ENCODE measurements at places on chromosomes 16 and 17.

DNA sequence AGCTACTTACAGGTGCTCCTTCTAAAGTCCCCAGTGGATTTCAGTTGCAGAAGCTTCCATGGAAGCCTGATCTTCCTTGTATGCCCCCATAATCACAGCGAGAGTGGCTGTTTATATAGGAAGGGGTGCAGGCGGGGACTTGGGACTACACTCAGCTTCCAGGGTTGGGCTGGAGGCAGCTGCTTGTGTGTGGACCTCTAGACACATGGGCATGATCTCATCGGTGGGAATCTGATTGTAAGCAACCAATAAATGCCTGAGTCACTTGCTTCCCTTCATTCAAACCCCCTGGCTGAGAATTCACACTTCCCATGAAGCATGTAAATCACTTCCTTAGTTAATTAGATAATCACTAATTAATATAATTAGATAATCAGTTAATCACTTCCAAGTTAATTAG is 1.0 kb upstream of the KRT20 start:
- DNase-seq, result peak; percentile 55

GRCh38 chr16:3074860-3075522 is 9.6 kb downstream of the IL32 start:
- DNase-seq, result no peak

DNA sequence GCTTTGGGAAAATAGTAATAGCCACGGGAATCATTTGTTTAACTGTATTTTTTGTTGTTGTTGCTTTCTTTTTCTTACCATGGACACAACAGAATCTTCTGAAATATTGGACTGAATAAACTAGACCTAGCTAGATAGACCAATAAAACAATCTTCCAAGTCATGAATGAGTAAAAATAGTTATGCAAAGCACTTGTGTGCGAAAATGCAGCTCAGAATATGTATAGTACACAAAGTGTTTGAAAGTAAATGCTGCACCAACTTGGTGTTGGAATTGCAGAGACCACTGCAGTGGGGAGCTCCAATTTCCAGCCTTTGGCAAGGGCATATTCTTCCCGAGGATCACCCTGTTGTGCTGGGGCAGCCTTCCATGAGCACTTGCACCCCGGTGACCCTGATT is 68.0 kb downstream of the AATF start:
- DNase-seq, result no peak

GRCh38 chr16:67674851-67675578 is 8.4 kb downstream of the C16orf86 start:
- no peak for DNase-seq

DNA sequence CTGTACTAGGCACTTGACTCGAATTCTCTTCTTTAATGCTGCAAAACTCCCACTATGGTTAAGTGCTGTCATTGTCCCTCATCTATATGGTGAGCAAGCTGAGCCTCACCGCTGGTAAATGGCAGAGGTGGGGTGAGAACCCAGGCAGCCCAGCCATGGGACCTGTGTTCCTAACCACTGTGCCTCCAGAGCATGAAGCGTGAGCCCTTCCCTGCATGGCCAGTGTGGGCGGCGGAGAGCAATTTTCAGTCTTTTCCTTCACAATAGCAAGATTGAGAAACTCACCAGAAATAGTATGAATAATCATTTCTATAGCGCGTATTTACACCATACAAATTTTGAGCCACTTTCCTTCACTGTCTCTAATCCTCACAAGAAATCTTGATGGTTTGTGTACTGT is 9.2 kb downstream of the BFAR start:
- DNase-seq, result no peak

DNA sequence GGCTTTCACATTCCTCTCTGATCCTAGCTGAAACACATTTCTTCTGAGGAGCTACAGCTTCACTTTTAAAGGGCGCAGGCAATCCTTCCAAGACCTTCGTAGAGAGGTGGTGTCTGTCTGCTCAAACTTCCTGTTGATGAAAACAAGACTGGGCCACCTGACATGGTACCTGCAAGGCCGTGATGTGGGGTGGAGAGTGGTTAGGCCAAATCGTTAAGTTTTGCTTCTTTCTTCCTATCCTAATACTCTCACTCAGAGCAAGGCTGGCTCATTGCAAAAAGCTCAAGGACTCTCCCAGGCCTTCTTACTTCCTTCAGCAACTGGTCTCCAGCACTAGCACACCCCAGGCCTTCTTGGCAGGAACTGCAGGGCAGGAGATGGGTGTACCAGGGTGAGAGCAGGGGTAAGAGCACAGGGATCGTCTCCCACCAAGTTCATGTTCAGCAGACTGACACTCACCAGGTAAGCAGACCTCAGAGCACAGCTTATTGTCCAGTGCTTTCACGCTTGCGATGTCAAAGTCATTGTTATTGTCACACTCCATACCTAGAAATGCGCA is 10.9 kb upstream of the FOXJ1 start:
- DNase-seq, result no peak

- peak; percentile 54 for DNase-seq
These were observed 217.6 kb upstream of the CPHXL start for GRCh38 chr16:75943705-75944514.

GRCh38 chr16:86585821-86586611 is 7.7 kb downstream of the FOXL1 start:
- no peak for DNase-seq

GRCh38 chr17:18059283-18059682 is 20.1 kb downstream of the GID4 start:
- no peak for DNase-seq

DNA sequence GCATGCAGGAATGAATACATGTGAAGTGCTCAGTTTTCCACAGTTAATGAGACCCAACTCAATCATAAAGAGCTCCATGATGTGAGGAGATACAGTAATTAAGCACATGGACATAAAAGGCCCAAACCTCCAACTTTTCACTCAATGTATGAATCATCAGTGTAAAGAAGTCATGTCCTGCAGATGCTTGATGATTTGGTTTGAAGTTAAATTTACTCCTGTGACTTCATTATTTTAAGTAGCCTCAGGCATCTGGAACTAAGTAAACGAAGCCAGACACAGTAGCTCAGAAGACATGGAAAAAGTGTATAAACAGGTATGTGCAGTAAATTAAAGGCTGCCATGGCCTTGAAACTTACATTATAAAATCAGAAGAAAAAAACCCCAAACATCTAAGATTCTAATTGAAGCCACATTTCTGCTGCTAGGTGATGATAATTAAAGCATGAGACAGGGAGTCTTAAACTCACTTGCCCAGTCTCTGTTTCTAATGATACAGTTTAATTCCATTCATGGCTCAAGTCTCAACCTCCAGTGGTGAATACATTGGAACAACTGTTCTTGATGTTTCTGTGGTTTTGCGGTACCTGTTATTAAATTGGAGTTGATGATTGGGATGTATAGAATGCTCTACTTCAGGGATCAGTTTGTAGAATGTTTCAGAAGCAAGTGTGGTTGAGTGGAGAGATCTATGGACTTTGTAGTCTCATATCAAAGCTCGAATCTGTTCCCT is 28.9 kb upstream of the CCL2 start:
- no peak for DNase-seq

- DNase-seq, result no peak
These were observed 572 bp downstream of the PSMB6 start for GRCh38 chr17:4796552-4796920.

DNA sequence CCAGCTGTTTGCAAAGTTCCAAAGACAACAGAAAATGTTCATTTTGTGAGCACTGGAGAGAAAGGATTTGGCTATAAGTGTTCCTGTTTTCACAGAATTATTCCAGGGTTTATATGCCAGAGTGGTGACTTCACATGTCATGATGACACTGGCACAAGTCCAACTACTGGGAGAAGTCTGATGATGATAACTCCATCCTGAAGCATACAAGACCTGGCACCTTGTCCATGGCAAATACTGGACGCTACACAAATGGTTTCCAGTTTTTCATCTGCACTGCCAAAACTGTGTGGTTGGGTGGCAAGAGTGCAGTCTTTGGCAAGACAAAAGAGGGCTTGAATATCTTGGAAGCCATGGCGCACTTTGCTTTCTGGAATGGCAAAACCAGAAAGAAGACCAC is 385.0 kb downstream of the CDH11 start:
- no peak for DNase-seq

- DNase-seq, result no peak
These were observed 27.7 kb upstream of the SLC46A1 start for GRCh38 chr17:28433721-28434120.

GRCh38 chr17:27415120-27415795 is 41.0 kb upstream of the KSR1 start:
- DNase-seq, result no peak

- DNase-seq, result no peak
These were observed 40.8 kb downstream of the CDH3 start for GRCh38 chr16:68685685-68686478.

DNA sequence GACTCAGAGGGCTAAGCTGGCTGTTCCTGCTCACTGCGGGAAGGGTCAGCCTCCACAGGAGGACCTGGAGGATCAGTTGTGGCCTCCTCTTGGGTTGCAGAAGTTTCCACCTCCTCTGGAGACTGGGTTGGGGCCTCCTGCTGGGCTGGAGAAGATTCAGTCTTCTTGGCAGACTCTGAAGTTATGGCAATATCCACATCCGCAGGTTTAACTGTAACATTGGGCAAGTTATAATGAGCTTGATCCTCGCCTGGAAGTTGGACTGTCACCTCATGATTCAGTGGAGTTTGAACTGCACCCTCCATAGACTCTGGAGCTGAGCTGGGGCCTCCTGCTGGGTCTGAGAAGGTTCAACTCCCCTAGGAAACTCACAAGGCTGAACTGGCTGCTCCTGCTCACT is 47.6 kb upstream of the TMEM97 start:
- no peak for DNase-seq

DNA sequence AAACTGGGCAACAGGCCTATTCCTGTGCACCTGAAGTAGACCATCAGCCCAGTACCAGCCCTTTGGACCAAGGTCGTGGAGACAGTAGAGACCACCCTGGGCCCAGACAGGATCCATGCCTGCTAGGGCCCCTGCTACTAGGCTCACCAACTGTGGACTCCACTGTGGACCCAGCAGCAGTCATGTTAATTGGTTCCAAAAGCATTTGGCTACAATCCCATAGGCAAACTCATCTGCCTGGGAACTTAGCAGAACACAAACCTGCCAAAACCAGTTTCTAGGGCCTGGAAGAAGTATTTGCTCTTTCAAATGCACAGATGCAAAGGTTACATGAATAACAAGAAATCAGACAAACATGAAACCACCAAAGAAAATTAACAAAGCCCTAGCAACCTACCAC is 53.1 kb downstream of the ACSM2A start:
- no peak for DNase-seq

DNA sequence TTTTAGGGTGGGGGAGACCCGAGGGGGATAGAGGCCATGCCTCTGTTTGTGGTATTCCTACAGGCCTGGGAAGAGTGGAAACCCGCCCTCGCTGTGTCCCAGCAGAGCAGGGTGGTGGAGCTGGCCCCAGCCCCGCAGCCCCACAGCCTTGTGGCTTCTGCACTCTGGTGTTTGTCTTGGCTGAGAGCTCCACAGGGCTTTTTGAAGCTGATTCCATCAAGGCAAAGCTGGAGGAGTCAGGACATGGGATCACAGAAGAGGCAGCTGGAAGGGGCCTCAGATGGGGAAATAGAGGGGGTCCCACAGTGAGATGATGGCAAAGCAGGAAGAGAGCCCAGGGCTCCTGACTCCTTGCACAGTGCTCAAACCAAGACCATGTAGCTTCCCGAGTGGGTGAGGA is 5.0 kb upstream of the WFIKKN2 start:
- DNase-seq, result no peak

DNA sequence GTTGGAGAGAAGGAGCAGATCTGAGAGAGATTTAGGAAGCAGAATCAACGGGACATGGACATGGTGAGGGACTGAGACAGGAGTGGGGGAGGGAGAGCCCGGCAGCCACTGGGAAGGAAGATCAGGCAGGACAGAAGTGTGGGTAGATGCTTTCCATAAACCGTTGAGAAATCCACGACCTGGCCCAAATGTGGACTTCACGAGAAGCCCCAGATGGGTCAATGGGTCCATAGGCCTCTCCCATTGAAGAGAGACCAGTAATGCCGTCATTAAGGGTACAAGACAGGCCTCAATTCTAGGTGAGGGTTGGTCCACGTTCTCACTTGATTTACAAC is 530 bp upstream of the CCL22 start:
- no peak for DNase-seq

DNA sequence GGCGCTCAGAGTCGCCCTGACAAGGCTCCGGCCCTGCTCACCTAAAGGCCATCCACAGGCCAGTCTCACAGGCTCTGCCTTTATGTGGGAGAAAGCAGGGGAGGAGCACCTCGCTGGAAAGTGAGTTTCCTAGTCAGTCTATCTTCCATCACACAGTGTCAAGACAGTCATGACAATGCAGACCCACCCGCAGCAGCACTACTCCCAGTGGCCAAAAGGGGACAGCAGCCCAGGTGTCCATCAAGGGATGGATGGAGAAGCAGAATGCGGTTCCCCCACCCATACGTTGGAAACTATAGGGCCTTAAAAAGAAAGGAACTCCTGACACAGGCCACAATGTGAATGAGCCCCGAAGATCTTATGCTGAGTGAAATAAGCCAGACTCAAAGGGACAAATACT is 226.8 kb downstream of the ENGASE start:
- DNase-seq, result no peak

GRCh38 chr17:75411328-75412067 is 6.0 kb upstream of the GRB2 start:
- no peak for DNase-seq

DNA sequence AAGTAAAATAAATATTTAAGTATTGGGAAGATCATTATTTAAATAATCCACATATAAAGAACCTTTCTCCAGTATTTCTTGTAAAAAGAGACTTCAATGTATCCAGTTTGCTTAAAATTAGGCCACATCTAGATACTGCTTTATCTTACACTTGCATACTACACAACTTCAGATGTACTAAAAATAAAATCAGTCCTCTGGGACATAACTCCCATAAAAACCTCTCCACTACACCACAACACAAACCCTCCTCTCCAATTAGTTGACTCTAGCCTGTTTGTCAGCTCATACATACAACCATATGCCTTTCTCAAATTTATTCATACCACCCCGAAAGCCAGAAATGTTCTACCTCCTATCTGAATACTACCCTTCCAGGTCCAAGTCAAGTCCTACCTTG is 21.6 kb downstream of the SPOP start:
- no peak for DNase-seq

- no peak for DNase-seq
These were observed 26.1 kb downstream of the WNT9B start for GRCh38 chr17:46877466-46877865.

DNA sequence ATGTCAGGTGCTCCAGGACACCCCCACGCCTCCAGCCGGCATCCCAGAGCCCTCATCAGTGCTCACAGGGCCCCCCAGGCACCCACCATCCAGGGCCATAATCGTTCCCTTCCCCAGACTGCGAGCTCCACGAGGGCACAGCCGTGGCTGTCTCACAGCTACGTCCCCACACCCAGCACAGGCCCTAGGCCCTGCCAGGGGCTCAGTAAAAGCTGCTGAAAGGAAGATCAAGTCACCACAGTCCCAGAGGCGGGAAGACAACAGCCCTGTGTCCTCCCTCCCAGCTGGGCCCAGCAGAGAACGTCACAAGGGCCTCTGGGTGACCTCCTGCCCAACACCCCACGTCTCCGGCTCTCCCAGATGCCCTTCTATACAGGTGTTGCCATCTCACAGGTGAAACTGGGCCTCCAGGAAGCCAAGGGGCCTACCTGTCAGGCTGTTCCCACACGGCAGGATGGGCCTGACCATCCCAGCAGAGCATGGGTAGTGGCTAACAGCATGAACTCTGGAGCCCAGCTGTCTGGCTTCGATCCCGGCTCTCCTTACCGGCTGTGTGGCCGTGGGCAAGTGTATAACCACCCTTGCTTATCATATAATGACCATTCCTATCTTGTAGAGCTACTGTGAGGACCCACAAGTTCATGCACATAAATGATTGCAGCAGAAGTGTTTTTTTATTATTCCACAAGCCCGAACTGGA is 17.9 kb downstream of the ARL2BP start:
- no peak for DNase-seq
